ENCODE measurements at places on chromosomes 6 and 20. TPM values are rescaled to one million over a fixed set of nuclear protein-coding genes. Genes with fewer than 3 reads are reported as not detected.

RNF144B gene
- 105 TPM for total RNA-seq

NUP43 gene
- total RNA-seq: 11.1 TPM

ADGRF5 gene
- 245 TPM for total RNA-seq

RSPH3 gene
- total RNA-seq: 22.0 TPM
